ENCODE measurements at places on chromosomes 7 and 10.
A peak's percentile ranks its signal among the peaks of the same experiment; 100 is the strongest.

DNA sequence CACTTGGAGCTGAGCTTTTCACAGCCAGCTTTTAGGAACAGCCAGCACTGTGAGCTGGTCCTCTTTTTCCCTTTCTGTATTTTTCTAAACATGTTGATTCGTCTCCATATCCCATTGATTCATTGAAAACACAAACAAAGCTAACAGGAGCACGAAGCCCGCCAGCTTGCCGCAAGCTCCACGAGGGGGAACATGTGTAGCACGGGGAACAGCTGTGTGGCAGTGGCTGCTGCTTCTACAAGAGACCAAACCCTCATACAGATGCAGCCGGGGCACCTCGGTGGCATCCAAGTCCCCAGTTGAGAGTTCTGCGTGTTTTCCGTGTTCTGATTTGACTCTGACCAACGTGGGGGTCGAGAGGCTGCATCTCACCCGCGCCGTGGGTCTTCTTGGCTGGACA lies 80.8 kb upstream of the SH2B2 start:
- no peak for DNase-seq

DNA sequence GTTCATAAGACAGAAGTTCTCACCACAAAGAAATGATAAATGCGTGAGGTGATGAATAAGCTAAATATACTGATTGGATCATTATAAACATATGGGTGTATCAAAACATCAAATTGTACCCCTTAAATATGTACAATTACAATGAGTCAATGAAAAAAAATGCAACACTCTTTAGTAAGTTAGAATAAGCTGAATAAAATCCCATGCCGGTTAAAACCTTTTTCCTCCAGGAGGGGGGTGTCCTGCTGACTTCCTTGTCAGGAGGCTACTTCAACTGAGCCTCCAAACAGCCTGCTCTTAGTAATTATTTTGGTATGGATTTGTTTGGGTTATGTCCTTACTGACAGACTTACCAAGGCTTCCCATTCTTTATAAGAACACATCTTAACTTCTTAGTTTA lies 649.1 kb downstream of the INHBA start:
- peak; percentile 94 for DNase-seq

DNA sequence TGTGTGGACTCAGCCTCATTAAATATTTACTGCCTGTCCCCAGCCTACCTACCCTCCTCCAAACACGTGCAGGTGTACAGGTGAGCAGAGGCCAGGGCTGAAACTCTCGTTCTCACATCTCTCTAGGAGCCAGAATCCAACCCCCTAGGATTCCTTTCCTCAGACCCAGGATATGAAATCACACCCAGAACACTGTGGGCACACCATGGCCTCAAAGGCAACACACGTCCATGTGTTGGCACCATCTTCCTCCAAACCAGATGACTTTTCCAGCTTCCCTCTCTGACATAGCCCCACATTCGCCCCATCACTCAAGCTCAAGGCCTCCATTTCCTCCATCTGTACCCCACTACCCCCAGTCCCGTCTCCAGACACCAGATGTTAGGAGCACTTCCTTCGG lies 51.8 kb upstream of the DUSP5 start:
- DNase-seq: no peak

DNA sequence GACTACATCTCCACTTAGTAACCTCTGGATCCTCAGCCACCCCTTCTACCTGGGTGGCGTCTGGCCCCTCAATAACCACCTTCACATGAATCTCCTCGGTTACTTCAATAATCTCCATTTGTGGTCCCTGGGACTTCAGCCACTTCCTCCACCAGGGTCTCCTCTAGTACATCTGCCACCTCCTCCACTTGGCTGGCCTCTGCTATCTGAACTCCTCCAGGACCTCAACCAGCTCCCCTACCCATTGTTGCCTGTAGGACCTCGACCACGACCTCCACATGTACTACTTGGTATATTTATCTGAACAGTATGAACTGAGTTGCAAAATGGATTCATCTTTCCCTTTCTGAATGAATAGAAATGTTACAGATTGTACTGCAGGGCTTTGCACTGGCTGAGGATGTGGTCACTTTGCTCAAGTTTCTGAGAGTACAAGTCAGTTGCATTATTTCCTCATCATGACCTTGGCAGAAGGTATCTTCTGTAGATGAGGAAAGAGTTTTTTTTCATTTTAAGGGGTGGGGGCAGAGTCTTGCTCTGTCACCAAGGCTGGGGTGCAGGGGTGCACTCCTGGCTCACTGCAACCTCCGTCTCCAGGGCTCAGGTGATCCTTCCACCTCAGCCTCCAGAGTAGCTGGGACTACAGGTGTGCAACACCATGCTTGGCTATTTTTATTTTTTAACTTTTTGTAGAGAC lies 36.0 kb downstream of the MAT1A start:
- no peak for DNase-seq

DNA sequence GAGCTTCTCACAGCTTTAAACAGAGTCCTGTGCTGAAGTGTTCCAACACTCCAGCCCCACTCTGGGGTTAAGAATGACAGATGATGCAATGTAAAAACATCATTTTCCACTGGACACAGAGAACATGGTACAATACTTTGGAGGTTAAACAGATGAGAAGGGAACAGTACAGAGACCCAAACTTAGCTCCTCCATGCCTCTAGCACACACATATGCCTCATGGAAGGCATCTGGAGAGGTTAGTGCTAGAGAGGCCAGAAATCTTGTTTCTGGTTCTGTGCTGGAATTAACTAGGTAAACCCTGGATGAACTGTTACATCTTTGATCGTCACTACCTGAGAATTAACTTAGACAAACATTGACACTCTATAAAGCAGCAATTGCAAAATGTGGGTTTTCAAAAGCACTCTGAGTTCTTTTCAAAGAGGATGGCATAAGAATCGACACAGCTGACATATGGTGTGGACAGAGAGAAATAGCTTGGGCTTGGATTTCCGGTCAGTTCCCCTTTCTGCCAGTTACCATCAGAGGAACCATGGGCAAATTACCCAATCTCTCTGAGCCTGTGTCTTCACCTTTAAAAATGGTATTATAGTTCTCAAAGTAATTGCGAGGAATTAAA lies 81.9 kb downstream of the KCNMA1 start:
- peak; percentile 63 for DNase-seq

- no peak for DNase-seq
Measured at GRCh38 chr10:113407218-113407617, 145.6 kb upstream of the HABP2 start.

Measured in fibroblast of skin of back (primary cell).